ENCODE measurements at places on chromosomes 12 and 14.

DNA sequence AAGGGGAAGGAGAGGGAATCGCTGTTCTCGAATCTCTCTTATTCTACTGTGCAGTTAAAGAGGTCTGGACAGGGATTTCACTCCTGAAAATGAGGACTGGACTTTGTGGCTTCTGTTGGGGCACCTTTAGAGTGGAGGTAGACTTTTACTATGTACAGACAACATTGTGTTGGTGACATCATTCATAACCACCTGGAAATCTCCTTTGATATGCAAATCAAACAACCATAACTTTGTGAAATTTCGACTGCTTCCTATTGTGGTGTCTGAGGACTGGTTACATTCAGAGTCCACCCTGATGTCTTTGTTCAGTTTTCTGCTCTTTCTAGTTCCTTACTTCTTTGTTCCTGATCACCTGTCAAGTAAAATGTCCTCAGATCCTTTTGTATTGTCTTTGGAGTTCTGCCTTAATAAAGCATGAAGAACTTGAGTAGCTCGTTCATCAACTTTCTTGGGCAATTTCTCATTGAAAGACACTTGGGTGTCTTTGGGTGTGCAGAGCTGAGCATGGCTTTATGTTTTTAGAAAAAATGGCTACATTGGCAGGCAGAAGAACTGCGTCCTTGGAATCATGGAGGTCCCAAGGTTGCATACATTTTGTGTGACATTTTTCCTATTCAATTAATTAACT lies 29.8 kb downstream of the LRRK2 start:
- DNase-seq: no peak
- H3K36me3 ChIP-seq: no peaks in the 10 kb centered on the region
- no peak overlapping the region for H3K27ac ChIP-seq
- H3K27me3 ChIP-seq: no peaks in the 10 kb centered on the region
- H3K4me1 ChIP-seq: no peaks in the 10 kb centered on the region

GRCh38 chr14:54686219-54686870 lies 119.4 kb downstream of the SAMD4A start:
- no peaks in the 10 kb centered on the region for H3K4me1 ChIP-seq
- DNase-seq: no peak
- H3K27me3 ChIP-seq: no peaks in the 10 kb centered on the region
- no peak overlapping the region for H3K27ac ChIP-seq

GRCh38 chr12:89412665-89413064 lies 60.4 kb upstream of the DUSP6 start:
- DNase-seq: no peak
- peaks cover 8% of the 10 kb centered on the region for H3K4me1 ChIP-seq
- H3K36me3 ChIP-seq: no peaks in the 10 kb centered on the region
- no peak overlapping the region for H3K4me3 ChIP-seq
- H3K27me3 ChIP-seq: no peaks in the 10 kb centered on the region
- H3K27ac ChIP-seq: no peak overlapping the region

GRCh38 chr14:52076334-52076733 lies 7.5 kb upstream of the NID2 start:
- peaks cover 19% of the 10 kb centered on the region for H3K4me1 ChIP-seq
- no peaks in the 10 kb centered on the region for H3K27me3 ChIP-seq
- no peak overlapping the region for H3K4me3 ChIP-seq
- H3K27ac ChIP-seq: no peak overlapping the region
- no peaks in the 10 kb centered on the region for H3K36me3 ChIP-seq
- no peak for DNase-seq
